NT2/D1 (cell line): ENCODE measurements at places on chromosomes 6 and 20.

GRCh38 chr20:33009214-33010132 lies 2.0 kb downstream of the BPIFB2 start:
- DNase-seq = no peak

DNA sequence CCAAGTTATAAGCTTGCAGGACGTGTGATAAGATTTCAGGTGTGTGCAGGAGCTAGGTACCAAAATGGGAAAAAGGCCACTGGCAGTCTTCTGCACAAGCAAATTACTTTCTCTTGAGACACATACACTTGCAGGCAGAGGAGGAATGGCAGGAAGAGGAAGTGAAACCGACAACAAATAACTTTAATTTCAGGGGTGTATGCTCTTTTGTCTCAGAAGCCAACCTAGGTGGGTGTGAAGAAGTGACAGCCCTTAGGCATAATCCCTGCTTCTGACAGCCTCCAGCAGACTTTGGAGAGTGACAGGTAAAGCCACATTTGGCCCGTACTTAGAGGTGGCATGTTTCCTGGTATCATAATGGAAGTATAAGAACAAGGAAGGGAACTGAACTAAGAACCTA lies 118.8 kb upstream of the TRAF3IP2 start:
- no peak for DNase-seq

DNA sequence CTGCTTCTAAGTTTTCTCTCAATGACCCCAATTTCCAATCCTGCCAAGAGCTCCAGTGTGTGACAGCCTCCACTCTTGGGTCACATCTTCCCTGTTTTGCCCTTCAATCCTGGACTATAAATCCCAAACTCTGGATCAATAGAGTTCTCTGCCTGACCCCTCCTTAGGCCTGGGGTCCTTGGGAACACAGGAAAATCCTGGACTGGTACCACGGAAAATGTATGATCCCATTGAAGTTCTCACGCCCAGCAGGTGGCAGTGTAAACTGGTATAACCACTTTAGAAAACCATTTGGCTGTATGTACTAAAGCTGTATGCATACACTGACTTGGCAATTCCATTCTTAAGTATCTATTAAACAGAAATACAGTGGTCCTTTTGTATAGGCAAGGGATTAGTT lies 98.0 kb downstream of the SNAP25 start:
- DNase-seq = no peak

- no peak for DNase-seq
Observed at GRCh38 chr6:101716387-101716786, 322.9 kb downstream of the GRIK2 start.

GRCh38 chr6:137261761-137262160 lies 42.6 kb upstream of the IFNGR1 start:
- DNase-seq = no peak

GRCh38 chr6:53042112-53042511 lies 23.1 kb upstream of the FBXO9 start:
- DNase-seq = no peak
